ENCODE measurements at places on chromosomes 13 and 19.

DNA sequence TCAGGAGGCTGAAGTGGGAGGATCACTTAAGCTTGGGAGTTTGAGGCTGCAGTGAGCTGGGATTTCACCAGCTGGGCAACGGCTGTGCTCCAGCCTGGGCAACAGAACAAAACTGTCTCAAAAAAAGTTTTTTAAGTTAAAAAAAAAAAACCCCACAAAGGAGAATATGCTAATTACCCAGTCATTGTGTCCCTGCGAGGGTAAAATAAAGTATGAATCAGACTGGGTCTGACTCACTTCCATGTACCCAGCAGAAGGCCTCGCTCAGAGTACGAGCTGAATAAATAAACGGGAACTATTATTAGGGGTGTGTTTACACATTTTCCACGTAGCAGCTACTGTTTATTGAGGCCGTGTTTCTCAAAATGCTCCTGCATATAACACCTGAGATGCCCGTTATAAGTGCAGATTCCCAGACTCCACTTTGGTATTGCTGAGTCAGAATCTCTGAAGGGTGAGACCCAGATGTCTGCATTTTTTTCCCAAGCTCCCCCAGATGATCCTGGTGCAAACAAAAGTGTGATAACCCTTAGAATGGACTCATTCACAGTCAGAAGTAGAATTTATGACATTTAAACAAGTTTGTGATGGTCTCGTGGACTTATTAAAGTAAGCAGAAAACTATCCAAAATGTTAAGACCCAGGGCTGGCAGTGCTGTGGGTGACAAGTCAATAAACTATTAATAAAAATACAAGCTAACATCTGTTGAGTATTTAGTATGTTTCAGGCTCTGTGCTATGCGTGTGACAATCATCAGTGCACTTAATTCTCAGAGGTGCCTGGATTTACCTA, 28.2 kb downstream of the KCNC3 start:
- DNase-seq = peak; percentile 11

DNA sequence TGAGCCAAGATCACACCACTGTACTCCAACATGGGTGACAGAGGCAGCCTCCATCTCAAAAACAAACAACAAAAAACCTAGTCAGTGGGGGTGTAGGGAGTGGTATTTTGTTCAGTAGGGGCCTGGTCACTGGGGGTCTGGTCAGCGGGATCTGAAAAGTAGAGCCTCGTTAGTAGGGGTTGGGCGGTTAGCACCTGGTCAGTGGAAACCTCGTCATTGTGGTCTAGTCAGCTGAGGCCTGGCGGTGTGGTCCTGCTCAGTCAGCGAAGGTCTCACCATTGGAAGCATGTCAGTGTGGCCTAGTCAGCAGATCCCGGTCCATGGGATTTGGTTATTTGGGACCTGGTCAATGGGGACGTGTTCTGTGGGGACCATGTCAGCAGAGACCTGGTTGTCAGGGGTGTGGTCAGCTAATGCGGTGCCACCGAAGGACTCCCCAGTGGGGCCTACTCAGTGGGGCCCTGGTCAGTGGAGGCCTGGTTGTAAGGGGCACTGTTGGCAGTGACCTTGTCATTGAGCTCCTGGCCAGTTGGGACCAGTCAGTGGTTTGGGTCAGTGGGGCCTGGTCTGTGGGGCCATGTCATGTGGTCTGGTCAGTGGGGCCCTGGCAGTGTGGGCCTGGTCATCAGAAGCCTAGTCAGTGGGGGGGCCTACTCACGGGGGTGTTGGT, 63.0 kb upstream of the TPM4 start:
- no peak for DNase-seq

GRCh38 chr13:112843392-112844111, 125.5 kb upstream of the MCF2L start:
- DNase-seq = no peak

- DNase-seq = no peak
Observed at GRCh38 chr13:51006067-51006845, 96.7 kb downstream of the RNASEH2B start.

DNA sequence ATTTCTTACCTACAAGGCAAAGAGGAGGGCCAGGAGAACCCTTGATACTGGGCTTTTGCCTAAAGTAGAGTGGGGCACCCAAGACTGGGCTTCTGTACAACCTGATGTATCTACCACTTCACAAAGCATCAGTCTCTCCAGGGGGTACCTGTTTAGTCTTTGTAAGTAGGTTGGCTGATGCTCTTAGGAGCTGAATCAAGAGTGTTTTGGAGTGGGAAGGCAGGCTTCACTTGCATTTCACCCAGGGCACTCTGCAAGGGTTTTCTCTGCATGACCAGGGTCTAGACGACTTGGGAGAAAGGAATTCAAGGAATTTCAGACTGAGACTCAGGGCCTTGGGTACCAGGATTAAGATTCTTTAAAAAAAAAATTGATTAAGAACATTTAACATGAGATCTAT, 361.5 kb downstream of the RFC3 start:
- DNase-seq = no peak

- DNase-seq = peak; percentile 66
Observed at GRCh38 chr13:65497265-65497664, 1732.9 kb downstream of the PCDH9 start.

DNA sequence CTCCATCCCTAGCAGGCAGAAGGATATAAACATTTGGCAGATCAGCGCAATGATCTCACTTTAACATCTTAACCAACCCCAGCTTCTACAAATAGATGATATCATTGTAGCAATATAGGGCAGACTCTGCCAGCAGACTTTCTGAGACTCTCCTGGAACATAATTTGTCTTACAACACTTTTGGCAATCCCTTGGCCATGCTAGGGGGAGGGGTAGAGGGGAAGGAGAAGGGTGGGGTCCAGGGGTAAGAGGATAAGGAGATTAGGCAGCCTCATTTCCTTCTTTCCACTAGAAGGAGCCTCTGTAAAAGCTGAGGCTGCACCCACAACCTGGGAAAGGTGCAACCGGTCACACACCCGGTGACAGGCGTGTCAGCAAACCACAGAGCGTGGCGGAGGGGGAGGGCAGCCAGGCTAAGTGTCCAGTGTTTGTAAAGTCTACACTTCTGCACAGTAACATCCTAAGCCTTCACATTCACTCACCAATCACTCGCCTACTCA, 8.7 kb upstream of the UBAC2 start:
- DNase-seq = no peak

GRCh38 chr13:84873951-84874350, 925.3 kb downstream of the SLITRK6 start:
- no peak for DNase-seq

- no peak for DNase-seq
Observed at GRCh38 chr19:48997972-48998371, 4.3 kb downstream of the RUVBL2 start.

- no peak for DNase-seq
Observed at GRCh38 chr13:98689347-98689968, 63.0 kb downstream of the SLC15A1 start.

DNA sequence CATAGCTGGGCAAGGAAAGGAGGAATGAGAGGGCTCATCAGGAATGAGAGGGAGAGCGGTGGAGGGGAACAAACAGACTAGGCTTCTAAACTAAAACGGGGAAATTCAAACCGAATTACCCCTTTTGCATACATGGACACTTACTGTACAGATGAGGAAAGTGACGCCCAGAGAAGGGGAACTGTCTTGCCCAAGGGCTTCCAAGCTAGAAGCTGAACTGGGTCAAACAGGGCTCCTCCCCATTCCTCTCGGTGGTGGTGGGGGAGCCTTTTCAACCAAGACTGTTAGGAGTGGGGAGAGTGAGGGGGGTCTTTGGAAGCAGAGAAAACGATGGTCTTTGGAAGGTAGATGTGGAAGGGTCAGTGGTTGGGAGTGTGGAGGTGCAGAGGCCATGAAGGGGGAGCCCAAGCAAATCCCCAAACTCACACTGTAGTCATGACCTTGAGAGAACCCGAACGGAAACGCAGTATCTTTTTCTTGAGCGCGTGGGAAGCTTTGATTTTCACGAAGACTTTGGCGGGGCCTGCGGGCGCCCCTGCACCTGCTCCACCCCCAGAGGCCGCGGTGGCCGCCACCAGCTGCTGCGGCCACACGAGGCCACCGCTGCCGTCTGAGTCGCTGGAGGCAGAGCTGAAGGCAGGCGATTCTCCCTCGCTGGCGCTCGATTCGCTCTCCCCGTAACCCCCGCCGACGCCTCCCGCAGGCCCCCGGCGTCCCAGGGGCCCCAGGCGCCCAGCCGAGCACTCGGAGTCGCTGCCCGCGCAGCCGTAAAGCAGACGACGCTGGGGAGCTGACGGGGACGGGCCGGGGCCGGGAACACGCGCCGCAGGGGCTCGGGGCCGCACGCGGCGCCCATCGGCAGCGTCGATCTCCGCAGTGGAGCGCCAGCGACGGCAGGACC, 12.3 kb upstream of the GNG8 start:
- no peak for DNase-seq

GRCh38 chr13:33940256-33940655, 122.3 kb downstream of the RFC3 start:
- no peak for DNase-seq

DNA sequence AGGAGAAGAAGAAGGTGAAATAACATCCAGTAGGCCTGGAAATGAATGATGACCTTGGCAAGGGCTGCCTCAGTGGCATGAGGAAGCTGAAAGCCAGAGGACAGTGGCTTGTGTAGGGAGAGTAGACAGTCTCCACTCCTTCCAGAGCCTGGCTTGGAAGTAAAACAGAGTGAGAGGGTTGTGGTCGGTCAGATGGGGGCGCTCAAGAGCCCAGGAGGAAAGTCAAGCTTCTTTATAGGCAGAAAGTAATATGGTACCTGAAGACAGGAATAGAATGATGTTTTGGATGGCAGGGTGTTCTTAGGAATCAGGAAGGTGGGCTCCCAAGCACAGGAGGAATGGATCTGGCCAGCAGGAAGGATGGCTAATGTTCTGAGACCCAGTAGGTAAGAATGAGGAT, 75.1 kb upstream of the TSC22D1 start:
- DNase-seq = no peak

GRCh38 chr19:14544977-14545715, 15.8 kb downstream of the TECR start:
- DNase-seq = no peak

- no peak for DNase-seq
Observed at GRCh38 chr19:2198317-2198716, 34.6 kb downstream of the DOT1L start.

DNA sequence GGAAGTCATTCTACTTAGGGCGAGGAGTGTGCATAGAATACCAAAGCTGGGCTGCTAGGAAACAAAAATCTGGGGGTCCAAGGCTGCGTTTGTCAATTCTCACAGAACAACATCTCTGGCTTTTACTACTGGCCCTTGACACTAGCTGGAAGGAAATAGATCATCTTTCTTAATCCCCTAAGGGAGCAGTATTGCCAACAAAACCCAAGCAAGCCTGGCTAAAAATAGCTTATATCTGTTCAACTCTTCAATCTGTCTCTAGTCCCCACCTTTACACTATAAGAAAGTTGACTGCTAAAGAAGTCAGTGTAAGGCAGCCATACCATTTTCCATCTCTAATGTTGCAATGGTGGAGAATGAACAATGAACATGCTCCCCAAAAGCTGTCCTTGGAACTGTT, 107.8 kb upstream of the SPRY2 start:
- DNase-seq = no peak

DNA sequence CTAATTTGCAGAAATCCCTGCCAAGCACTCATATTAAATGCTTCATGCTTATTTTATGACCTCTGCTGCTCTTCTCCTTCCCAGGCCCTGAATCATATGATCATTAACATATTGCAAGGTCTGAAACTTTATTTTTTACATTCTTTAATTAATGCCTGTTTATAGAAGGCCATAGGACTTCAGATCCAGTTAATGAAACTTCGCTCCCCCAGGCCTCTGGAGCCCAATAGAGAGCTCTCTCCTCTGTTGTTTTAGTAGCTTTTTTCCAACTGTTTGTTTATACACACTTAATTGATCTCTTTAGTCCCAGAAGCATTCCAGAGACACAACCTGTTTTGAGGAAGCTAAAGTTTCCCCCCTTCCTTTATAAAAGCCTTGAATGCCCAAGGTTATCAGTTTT, 68.3 kb downstream of the DACH1 start:
- no peak for DNase-seq

DNA sequence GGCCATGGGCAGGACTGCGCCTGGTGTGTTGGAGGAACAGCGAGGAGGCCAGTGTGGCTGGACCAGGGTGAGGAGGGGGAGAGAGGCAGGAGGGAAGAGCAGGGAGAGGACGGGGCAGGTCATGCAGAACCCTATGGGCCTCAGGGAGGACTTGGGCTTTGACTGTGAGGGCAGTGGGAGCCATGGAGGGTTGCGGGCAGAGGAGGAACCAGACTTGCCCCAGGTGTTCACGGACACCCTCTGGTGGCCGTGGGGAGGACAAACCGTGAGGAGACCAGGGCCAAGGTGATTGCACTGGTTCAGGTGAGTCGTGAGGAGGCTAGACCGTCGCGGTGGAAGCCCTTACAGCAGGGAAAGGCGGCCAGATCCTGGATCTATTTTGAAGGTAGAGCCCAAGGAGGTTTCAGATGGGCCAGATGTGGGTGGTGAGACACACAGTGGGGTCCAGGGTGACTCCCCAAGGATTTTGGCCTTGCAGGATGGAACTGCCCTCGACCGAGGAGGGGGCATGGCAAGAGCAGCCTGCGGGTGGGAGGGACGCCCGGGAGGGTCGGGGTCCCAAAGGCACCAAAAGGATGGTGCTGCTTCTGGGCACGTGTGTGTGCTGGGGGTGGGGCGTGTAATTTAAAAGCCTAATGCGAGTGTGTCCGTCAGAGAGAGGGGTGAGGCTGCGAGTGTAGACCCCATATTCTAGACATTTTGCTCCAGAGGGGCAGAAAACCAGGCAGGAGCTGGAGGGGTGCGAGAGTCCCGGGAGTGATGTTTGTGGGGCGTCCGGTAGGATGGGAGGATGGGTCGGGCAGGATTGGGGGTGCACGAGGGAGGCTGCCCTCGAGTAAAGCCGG, 2.7 kb upstream of the REXO1 start:
- DNase-seq = no peak

DNA sequence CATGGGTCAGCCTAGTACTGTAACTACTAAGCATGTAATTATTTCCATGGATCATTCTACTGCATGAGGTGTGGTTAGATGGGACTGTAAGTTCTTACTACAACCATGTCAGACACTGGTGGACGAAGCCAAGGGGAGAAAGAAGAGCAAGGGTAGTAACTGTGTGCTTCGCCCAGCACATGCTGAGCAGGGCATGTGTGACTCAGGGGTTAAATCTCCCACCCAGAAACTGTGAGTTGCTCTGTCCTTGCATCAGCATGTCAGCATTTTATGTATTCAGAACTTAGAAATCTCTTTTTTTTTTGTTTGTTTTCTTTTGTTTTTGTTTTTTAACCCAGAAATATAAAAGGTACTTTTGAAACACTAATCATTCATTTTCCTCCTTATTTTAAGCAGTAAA, 436.6 kb upstream of the KLF12 start:
- no peak for DNase-seq
